Testis (tissue), 5 donors: ENCODE measurements at places on chromosomes 2 and 18.

DNA sequence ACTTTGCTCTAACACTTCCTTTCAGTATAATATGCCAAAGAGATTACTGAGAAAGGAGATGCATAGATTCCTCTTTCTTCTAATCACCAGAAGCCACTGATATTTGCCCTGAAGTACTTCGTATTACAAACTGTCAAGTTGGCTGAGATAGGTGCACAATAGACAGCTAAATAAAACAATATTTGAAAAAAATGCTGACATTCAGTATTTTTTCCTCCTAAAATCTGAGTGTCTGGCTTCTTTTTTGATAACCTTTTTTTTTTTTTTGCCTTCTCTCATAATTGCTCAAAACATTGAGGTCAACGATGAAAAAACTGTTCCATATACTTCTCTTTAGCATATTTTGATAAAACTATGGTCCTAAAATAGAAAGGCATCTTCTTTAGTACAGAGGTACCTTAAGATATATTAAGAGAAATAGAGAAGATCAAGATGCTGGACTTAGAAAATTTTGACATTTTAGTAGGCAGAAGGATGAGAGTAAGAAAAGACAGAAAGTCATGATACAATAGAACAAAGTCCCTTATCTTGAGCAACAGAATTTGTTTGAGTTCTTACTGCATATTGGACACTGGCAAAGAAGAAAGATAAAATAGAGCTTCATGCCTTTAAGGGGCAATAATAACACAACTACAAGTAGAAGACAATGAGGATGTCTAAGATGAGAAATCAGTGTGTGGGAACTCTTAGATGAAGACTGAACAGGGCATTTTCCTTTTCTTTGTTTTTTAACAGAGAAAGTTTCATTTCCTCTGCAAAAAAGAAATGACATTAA is 220.7 kb downstream of the PTH2R start:
- no peak for DNase-seq

DNA sequence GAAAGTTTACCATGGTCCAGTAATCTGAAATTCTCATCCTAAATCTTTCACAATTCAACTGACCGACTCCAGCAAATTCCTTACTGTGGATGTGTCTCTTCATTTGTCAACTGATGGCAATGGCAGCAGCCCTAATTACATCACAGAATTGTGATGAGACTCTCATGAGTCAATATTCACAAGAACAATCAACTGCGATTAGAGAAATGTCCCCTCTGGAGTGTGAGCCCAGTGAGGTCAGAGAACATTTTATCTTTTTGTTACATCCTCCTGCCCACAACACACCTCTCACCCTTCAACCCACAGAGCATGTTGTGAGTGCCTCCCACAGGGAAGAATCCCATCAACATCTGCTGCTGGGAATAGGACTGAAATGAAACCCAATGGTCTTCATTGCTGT is 73.6 kb downstream of the CD226 start:
- DNase-seq: no peak

GRCh38 chr18:9422816-9423519 is 52.3 kb upstream of the RALBP1 start:
- no peak for DNase-seq

- no peak for DNase-seq
Observed at GRCh38 chr2:230668184-230668938, 44.3 kb upstream of the CAB39 start.

DNA sequence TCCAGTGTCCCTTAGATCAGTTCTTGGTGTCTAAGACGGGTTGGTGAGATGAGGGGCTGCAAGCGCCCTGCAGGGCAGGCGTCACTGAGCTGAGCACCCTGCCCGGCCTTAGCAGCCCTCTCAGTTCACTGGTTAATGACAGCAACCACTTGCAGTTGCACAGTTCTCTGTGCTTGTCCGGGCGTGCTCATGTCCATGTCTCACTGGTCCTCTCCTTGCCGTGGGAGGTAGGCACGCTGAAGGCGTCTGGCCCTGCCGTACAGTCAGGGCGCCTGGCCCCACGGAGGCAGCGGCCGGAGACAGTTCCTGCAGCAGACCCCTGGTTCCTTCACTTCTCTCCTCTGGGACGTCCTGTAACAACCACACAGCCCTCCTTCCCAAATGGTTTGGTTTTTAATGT is 75.3 kb downstream of the ARHGEF4 start:
- DNase-seq: no peak

DNA sequence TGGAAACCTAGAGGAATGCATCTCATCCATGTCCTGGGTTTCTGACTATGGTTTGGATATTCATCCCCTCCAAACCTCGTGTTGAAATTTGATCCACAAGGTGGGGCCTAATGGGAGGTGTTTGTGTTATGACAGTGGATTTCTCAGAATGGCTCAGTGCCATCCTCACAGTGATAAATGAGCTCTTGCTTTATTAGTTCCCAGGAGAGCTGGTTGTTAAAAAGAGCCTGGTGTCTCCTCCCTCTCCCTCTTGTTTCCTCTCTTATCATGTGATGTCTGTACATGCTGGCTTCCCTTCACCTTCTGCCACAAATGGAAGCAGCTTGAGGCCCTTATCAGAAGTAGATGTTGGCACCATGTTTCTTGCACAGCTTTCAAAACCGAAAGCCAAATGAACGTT is 424.3 kb downstream of the DCC start:
- no peak for DNase-seq

DNA sequence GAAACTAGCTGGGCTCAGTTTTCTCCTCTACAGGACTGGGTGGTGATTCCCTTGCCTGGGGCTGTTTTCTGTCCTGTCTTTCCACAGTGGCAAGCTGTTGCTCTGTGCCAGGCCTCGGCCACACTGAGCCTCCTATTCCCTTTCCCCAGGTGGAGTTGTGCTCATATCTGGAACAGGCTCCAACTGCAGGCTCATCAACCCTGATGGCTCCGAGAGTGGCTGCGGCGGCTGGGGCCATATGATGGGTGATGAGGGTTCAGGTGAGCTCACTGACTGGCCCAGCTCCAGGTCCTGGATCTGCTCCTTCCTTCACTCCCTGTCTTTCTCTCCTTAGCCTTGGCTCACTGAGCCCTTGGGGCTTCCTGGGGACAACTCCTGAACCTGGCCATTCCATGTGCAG is 4.0 kb downstream of the NAGK start:
- no peak for DNase-seq

DNA sequence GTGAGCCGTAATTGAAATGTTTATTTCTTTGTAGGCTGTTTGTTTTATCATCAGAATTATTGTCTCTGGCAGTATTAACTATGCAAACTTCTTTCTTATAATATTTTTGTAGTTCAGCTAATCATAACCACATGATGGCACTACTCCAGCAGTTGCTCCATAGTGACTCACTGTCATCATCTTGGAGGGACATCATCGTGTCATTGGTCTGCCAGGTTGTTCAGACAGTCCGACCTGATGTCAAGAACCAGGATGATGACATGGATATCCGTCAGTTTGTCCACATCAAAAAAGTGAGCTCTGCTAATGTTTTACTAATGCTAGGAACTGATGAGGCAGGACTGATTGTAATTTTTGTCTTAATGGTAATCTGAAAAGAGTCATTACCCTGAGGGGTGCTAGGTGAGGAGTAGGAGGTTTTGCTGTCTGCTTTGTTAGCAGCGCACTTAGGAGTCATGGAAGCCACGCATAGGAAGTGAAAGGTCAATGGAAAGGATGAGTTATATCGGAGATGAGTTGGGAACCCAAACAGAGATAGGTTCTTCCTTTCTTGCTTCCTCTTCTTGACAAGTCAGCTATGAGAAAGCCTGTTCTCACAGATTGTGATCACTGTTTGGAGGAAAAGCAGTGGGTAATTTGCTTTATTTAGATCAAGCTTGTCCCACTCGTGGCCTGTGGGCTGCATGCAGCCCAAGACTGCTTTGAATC is 49.2 kb downstream of the PIKFYVE start:
- DNase-seq: no peak

- no peak for DNase-seq
Observed at GRCh38 chr2:31359229-31359628, 55.3 kb downstream of the XDH start.

DNA sequence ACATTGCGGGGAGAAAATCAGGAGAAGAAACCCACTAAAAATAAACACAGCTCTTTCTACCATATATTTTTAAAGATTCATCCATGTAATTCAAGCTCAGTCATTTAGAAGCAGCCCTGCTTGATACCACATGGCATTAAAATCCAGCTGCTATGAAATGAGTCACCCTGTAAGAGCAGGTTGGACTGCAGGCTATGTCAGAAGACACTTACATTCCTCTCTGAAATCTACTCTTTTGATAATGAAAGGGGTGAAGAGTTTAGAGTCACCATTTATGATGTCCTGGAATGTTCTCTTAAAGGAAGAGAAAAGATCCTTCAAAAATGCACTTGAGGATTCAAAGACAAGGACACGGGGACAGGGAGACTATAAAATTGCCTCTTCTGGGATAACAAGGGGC is 100.6 kb upstream of the APCDD1 start:
- DNase-seq: no peak

- DNase-seq: no peak
Observed at GRCh38 chr2:105376789-105377240, 22.0 kb downstream of the FHL2 start.

DNA sequence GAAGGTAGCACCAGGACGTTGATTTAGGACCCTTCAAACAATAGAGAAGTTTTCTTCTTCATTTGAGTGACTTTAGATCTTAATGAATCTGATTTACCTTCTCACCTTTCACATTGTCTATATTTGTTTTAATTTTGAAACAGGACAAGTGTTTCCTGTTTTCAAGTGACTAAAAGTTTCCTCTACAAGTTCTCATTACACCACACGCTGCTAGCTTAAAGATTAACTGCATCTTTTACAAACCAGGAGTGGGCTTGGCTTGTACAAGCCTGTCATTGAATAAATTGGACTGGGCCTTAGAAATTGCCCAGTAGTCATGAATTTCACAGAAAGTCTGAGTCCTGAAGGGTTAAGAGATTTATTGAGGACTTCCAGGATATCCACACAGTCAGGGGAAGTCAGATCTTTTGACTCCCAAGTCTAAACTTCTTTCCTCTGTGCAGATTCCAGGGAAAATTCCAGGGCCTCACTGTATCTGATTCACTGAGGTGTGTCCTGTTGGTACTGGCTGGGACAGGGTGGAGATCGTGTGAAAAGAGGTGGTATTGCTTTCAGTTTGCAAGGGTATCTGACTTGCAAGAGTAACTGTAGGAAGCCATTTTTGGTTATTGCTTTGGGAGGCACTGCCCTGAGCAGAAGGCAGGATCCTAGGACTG is 3.4 kb downstream of the SGPP2 start:
- DNase-seq: no peak

DNA sequence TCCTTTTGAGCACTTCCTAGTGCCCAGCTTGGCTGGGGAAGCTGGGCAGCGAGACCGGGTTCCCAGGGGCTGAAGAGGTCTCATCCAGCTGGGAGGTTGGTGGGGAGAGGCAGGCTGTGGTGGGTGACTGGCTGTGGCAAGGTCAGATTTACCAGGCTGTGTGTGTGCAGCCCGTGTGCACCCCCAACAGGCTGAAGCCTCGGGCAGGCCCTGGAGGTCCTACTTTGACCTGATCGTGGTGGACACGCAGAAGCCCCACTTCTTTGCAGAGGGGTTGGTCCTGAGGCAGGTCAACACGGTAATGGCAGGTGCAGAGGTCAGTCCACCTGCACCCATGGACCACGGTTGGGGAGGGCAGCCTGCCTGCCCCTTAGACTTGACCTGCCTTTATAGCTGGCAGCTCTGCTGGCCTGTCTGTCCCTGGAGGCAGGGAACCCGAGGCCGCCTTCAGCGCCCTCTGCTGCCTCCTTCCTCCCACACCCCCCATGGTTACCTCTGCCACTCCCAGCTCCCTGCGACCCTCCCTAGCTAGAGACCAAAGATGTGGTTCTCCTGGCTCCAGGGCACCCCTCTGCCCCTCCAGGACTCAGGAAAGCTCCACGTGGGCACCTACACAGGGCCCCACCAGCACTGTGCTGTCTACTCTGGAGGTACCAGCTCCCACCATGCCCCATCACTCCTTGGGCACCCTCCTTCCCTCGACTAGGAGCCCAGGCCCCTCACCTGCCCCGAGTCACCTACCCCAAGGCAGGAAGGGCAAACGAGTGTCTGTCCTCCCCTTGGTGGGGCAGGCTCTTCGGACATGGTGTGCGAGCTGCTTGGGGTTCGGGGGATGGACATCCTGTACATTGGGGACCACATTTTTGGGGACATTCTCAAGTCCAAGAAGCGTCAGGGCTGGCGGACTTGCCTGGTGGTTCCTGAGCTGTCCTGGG is 4.0 kb downstream of the NT5DC4 start:
- DNase-seq: no peak

- no peak for DNase-seq
Observed at GRCh38 chr2:46181789-46182530, 115.2 kb upstream of the EPAS1 start.

- DNase-seq: no peak
Observed at GRCh38 chr2:202054679-202055078, 18.4 kb upstream of the KIAA2012 start.

- no peak for DNase-seq
Observed at GRCh38 chr18:78981989-78982620, 2.5 kb downstream of the SALL3 start.

GRCh38 chr18:46830633-46831032 is 73.8 kb upstream of the ST8SIA5 start:
- no peak for DNase-seq
